SJSA1 (cell line): ENCODE measurements at places on chromosomes 1 and 21. TPM values are rescaled to one million over a fixed set of nuclear protein-coding genes. Genes with fewer than 3 reads are reported as not detected.

The TENT5C gene
- 0.53 and 0.92 TPM in 2 replicates for total RNA-seq

DNA sequence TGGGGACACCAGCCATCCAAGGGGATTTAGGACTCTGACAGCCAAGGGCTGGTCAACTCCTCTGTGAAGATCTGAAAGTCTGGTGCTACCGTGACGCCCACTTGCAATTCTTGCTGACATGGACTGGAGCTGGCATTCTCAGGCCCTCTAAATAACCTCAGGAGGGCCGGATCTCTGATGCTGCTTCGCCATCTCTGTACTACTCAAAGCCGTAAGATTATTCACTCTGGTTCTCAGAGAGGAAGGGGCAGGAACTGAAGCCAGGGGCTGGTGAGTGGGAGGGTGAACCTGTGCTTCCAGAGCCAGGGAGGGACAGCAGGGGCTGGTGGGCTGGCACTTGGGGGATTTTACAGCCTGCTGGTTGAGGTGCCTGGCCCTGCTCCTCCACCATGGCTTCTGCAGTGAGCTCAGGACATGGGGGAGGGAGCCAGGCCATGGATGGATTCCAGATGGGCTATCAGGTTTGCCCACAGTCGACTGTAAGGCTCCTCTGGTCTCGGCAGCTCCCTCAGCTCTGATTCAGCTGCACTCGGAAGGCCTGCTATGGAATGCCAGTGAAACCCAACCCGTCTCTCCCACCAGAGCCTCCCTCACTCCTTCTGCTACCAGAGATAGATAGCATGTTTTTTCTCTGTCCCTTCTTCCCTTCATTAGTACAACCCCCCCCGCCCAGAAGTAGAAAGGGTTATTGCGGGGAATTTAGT is 84.5 kb downstream of the PLXNA2 start:
- H3K27ac ChIP-seq: no peak overlapping the region
- no peaks in the 10 kb centered on the region; the same call in 1 of the 2 replicates for H3K36me3 ChIP-seq
- DNase-seq: no peak
- H3K4me3 ChIP-seq: no peak overlapping the region

The IL10 gene
- not detected in 2 replicates for total RNA-seq

The LORICRIN gene
- not detected in 2 replicates for total RNA-seq

DNA sequence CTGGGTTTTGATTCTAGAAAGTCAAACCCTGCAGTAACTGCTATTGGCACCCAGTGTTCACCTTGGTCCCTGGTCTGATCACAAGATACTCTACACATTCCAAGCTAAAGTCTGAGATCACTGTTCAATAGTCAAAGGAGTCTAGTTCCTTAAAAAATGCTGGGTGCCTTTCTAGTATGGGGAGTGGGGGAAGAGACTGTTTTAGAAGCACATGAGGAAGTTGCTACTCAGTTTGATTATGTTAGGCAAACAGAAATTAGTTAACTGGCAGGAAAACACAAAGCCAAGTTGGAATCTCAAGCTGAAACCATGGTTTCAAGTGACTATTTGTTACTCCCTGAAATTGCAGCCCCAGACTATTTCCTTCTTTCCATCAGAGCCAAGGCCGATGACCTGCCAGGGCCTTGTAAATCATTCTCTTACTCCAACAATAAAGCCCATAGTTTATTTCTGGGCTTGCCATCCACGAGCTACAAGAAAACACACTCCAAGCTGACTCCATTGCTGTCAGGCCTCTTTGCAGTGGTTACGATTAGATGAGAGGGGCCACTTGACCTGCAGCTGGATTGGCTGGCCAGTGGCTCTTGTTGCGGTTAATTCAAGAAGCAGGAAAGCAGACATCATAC is 21.1 kb upstream of the VTCN1 start:
- DNase-seq: no peak
- H3K36me3 ChIP-seq: no peaks in the 10 kb centered on the region
- no peak overlapping the region for H3K4me3 ChIP-seq

DNA sequence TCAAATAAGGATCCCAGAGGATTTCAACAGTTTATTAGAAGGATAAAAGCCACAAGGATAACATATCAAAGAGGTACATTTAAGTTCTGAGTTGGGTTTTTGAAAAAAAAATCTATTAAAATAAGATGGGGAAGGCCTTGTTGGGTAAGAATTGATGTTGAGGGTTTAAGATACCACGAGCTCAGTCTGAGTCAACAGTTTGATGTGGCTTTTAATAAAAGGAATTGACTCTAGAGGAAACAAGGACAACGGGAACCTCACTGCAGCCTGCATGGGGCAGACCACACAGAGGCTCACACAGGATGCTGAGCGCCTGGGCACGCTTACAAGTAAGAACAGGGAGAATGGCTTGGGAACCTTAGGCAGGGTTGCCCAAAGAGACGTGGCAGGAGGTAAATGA is 107.5 kb downstream of the TIAM1 start:
- H3K27me3 ChIP-seq: no peaks in the 10 kb centered on the region
- no peak overlapping the region for H3K4me3 ChIP-seq
- no peak overlapping the region for H3K27ac ChIP-seq
- no peaks in the 10 kb centered on the region for H3K36me3 ChIP-seq

GRCh38 chr1:235072096-235072495 is 56.5 kb downstream of the TOMM20 start:
- H3K27ac ChIP-seq: no peak overlapping the region
- H3K4me3 ChIP-seq: no peak overlapping the region
- no peak for DNase-seq
- no peaks in the 10 kb centered on the region for H3K27me3 ChIP-seq
- peaks cover 57% of the 10 kb centered on the region for H3K4me1 ChIP-seq
- no peaks in the 10 kb centered on the region for H3K36me3 ChIP-seq

DNA sequence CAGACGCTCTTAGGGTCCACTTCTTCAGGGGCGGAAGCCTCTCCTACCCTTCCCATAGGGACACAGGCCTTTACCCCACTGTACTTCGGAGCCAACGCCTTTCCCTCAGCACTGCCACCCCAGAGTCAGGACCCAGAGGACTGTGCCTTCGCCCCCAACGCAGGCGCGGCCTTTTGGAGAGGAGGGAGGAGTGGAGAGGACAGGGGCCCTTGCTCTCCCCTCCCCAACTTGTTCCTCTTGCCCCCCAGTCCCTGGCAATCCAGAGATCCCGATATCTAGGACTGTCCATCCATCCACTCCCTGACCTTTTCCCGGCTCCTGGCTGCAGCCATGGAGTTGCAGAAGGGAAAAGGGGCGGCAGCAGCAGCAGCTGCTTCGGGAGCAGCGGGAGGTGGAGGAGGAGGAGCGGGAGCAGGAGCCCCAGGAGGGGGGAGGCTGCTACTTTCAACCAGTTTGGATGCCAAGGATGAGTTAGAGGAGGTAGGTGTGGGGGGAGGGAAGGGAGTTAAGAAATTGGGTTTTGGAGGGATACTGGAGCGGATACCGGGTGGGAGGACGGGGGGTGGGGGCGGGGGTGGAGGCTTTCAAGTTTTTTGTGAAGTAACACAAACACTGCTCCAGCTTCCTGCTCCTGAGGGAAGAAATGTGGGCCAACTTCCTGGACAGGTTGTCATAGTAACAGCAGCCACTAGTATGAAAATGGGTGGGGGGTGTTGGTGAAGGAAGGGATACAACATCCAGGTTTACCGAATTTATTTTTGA is 636 bp downstream of the INTS3 start:
- no peaks in the 10 kb centered on the region for H3K27me3 ChIP-seq
- H3K4me1 ChIP-seq: peaks cover 12% of the 10 kb centered on the region
- H3K27ac ChIP-seq: peak overlapping the region; percentile 83
- peak overlapping the region; percentile 58 for H3K4me3 ChIP-seq
- peak; percentile 60 for DNase-seq
